A549 treated with CpdA at 1 μM for 4 hours (cell line): ENCODE measurements at places on chromosomes 12 and 14. TPM values are rescaled to one million over a fixed set of nuclear protein-coding genes. Genes with fewer than 3 reads are reported as not detected.

LRIG3 gene
- total RNA-seq = 4.5 to 7.2 TPM (median 6.2 TPM) in 5 replicates

NAB2 gene
- 15.0 to 18.4 TPM (median 17.2 TPM) in 5 replicates for total RNA-seq

MYL2 gene
- not detected in 5 replicates for total RNA-seq

P2RX2 gene
- total RNA-seq = not detected in 5 replicates

GDF11 gene
- total RNA-seq = 2.3 to 5.8 TPM (median 4.8 TPM) in 5 replicates

RAD9B gene
- 0.20 to 0.53 TPM (median 0.27 TPM) in 4 of 5 replicates, not detected in the other for total RNA-seq

GDF3 gene
- total RNA-seq = not detected in 5 replicates

SSPN gene
- 0.33 to 0.84 TPM (median 0.58 TPM) in 5 replicates for total RNA-seq

GARIN6 gene
- not detected in 5 replicates for total RNA-seq

FGF23 gene
- total RNA-seq = not detected in 5 replicates

OTOGL gene
- total RNA-seq = 0.01 TPM in 1 of 5 replicates, not detected in the others

RHEBL1 gene
- total RNA-seq = 5.1 to 6.3 TPM (median 5.6 TPM) in 5 replicates

POLE2 gene
- total RNA-seq = 11.5 to 15.9 TPM (median 13.9 TPM) in 5 replicates

C14orf132 gene
- 4.3 to 5.5 TPM (median 5.1 TPM) in 5 replicates for total RNA-seq

ADCY6 gene
- total RNA-seq = 11.0 to 17.3 TPM (median 14.5 TPM) in 5 replicates

PPP1R36 gene
- 0.25 to 0.59 TPM (median 0.36 TPM) in 5 replicates for total RNA-seq
